ENCODE measurements at places on chromosomes 3 and 15. TPM values are rescaled to one million over a fixed set of nuclear protein-coding genes. Genes with fewer than 3 reads are reported as not detected.

DNA sequence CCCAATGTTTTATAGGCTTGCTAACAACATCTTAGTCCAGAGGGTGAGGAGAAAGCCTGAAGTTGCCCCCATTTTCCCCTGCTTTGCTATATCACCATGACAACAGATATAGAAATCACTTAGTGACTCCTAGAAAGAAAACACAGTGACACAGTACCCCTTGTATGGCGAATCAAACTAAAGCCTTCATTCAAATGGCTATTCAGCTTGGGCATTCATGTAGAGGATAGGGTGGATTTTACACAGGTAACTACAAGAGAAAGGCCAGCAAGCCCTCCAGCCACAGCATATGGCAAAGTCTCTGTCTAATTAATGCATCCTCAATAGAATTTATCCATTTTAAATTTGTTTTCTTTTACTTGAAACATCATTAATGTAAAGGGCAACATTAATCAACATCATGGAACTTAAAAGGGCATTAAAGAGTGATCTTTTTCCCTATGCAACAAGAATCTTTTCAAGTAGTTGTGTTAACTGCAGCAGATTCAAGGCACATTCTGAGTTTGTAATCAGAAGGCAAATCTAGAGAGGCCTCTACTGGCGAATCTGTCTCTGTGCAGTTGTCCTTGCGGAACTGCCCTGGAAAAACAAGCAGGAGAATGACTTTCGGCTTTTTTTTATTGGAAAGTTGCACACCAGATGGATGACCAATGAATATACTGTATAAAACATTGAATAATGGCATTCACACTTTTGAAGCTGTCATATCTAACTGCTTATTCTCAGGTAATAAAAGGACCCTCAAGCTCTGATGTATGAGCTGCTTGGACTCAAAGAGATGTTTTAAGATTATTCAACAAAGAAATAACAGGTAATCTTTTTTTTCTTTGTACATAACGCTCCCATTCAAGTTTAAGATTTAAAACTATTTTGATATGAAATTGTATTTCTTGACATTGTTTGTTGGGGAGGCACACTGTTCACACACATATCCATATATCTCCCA lies 621.7 kb upstream of the AGTR1 start:
- H3K27ac ChIP-seq, result no peak overlapping the region
- no peaks in the 10 kb centered on the region for H3K36me3 ChIP-seq
- H3K4me3 ChIP-seq, result no peak overlapping the region
- no peaks in the 10 kb centered on the region for H3K27me3 ChIP-seq
- H3K4me1 ChIP-seq, result peaks cover 29% of the 10 kb centered on the region
- DNase-seq, result no peak

DNA sequence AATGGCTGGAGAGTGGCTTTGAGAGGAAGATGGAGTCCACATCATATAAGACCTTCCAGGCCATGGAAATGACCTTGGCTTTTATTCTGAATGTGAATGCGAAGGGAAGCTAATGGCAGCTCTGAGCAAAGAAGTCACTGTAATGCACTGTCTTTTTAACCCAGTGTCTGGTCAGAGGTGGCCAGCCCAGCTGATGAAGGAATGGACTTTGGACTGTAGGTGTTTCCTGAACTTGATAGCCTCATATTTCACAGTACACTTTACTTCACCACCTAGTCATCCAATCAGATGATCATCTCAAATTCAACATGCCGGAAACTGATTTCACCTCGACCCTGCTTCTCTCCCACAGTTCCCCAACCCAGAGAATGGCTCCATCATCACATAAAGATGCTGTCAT lies 33.4 kb downstream of the DCLK3 start:
- no peak for DNase-seq
- H3K4me1 ChIP-seq, result no peaks in the 10 kb centered on the region
- no peaks in the 10 kb centered on the region for H3K27me3 ChIP-seq
- H3K36me3 ChIP-seq, result no peaks in the 10 kb centered on the region

DNA sequence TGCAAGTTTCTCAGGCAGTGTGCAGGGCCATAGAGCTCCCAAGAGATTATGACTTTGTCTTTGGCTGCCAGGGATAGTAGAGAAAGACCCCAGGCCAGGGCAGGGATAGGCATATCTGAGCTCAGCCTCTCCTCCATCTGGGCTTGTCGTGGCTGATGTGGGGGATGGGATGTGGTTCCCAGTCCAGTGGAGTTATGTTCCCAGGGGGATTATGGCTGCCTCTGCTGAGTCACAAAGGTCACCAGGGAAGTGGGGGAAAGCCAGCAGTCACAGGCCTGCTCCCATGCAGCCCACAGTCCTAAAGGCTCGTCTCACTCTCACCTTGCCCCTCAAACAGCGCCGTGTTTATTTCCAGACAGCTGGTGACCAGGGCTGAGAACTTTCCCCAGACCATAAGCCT lies 354.9 kb downstream of the SI start:
- H3K4me1 ChIP-seq, result no peaks in the 10 kb centered on the region
- H3K27ac ChIP-seq, result no peak overlapping the region
- no peak for DNase-seq
- H3K4me3 ChIP-seq, result no peak overlapping the region

DNA sequence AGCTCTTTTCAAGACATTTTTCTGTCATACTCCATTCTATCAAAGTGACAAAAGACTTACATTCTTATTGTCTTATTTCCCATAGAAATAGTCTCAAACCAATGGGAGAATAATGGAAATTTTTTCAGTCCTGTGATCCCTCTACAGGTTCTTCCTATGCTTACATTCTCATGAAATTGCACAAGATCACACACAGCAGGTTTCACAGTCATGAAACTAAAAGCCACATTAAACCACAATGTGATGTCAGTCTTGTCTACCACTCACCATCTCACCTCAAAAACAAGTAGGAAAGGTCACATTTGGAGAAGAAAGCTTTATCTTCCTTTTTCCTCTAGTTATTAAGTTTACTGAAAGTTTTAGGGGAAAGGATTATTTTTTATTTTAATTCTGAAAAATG lies 161.0 kb upstream of the RORA start:
- no peaks in the 10 kb centered on the region for H3K4me1 ChIP-seq
- no peak for DNase-seq
- no peaks in the 10 kb centered on the region for H3K27me3 ChIP-seq
- H3K36me3 ChIP-seq, result no peaks in the 10 kb centered on the region

DNA sequence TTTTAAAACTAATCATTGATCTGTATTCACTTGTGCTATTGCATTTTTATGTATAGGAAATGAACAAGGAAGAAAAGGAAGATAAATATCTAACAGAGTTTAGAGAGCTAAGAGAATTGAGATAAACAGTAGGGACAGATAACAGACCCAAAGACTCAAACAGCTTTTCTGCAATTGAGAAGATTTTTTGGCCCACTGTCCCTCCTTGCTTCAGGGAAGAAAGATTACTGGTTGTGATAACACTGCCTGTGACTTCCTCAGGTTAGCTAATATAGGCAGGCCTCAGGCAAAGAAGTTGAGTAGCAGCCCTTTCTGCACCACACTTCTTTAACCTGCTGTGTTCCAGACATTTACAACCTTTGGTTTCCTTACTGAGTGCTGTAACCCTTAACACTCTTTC lies 2.7 kb upstream of the COX17 start:
- H3K4me3 ChIP-seq, result no peak overlapping the region
- H3K36me3 ChIP-seq, result no peaks in the 10 kb centered on the region
- DNase-seq, result no peak
- no peak overlapping the region for H3K27ac ChIP-seq
- H3K4me1 ChIP-seq, result peaks cover 18% of the 10 kb centered on the region
- no peaks in the 10 kb centered on the region for H3K27me3 ChIP-seq

- no peak overlapping the region for H3K4me3 ChIP-seq
- H3K27me3 ChIP-seq, result no peaks in the 10 kb centered on the region
- no peaks in the 10 kb centered on the region for H3K36me3 ChIP-seq
These were observed 80.3 kb downstream of the TM4SF4 start for GRCh38 chr3:149554826-149555225.

NPAP1 gene
- not detected for total RNA-seq

GRCh38 chr3:40615110-40615915 lies 90.6 kb downstream of the ZNF621 start:
- DNase-seq, result no peak
- peak overlapping the region; percentile 5 for H3K4me3 ChIP-seq
- H3K27me3 ChIP-seq, result peaks cover 20% of the 10 kb centered on the region
- H3K4me1 ChIP-seq, result peaks cover 9% of the 10 kb centered on the region
- no peaks in the 10 kb centered on the region for H3K36me3 ChIP-seq

GRK7 gene
- not detected for total RNA-seq

- H3K4me1 ChIP-seq, result no peaks in the 10 kb centered on the region
- H3K36me3 ChIP-seq, result peaks cover 13% of the 10 kb centered on the region
These were observed 15.7 kb downstream of the SCAANT1 start for GRCh38 chr3:63896332-63897030.

DNA sequence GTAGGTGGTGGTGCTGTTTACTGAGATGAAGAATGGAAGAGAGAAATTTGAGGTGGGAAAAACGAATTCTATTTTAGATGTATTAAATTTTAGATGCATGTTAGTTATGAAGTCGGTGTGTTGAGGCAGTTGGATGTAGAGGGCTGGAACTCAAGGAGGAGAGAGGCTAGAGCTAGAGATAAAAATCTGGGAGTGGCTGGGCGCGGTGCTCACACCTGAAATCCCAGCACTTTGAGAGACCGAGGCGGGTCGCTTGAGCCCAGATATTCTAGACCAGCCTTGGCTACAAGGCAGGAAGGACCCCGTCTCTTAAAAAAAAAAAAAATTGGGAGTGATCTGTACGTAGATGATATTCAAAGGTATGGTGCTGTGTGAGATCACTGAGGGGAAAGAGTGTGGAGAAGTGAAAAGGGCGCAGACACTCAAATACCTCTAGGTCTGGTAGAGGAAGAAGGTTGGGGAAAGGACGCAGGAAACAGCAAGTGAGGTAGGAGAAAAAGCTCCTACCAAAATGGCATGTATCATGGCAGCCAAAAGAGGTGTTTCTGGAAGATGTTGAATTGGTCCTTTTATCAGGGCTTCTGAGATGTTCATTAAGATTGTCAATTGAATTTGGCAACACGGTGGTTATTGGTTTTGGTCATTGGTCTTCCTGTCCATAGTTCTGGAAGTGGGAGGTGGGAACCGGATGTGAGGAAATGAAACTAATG lies 1.8 kb downstream of the YEATS2 start:
- DNase-seq, result no peak
- no peaks in the 10 kb centered on the region for H3K27me3 ChIP-seq
- no peaks in the 10 kb centered on the region for H3K36me3 ChIP-seq
- peak overlapping the region; percentile 96 for H3K4me3 ChIP-seq
- peaks cover 19% of the 10 kb centered on the region for H3K4me1 ChIP-seq
